ENCODE measurements at places on chromosomes 4 and X.

- DNase-seq, result no peak
Measured at GRCh38 chr4:155565776-155566175, 100.9 kb upstream of the GUCY1A1 start.

DNA sequence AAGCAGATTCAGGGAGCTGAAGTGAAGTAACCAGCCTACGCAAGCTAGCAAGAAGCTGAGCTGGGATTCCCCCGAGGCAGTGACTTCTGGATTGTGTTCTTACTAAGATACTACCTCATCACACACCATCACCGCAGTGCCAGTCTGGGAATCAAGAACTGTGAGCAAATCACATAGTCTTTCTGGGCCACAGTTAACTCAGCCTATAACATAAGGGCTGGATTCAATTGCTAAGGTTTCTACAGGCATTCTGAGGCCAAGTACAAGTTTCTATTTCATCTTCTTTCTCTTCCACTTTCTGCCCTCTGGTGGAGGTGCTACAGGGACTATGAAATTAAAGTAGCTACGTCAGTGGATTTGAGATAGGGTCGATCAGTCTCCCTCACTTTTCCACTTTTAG, 1.4 kb upstream of the CORIN start:
- peak; percentile 41 for DNase-seq

- no peak for DNase-seq
Measured at GRCh38 chr4:25654031-25654970, 1.4 kb upstream of the SLC34A2 start.

DNA sequence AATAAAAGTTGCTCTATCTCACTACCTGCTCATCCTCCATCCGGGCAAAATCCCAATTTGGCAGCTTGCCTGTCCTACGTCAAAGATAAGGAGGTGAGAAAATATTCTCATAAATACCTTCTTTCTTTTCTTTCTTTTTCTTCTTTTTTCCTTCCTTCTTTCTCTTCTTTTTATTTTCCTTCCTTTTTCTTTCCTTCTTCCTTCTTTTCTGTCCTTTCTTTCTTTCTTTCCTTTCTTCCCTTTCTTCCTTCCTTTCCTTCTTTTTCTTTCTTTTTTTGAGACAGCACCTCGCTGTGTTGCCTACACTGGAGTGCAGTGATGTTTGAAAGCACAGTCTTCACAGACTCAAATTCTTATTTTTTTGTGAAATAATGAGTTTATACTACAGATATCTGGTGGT, 38.6 kb upstream of the NKAP start:
- no peak for DNase-seq

- DNase-seq, result no peak
Measured at GRCh38 chr4:7759635-7760034, 180.0 kb downstream of the AFAP1 start.

GRCh38 chr4:152430507-152430906, 105.4 kb downstream of the FBXW7 start:
- DNase-seq, result no peak

- DNase-seq, result no peak
Measured at GRCh38 chr4:85067342-85067741, 100.9 kb upstream of the WDFY3 start.

DNA sequence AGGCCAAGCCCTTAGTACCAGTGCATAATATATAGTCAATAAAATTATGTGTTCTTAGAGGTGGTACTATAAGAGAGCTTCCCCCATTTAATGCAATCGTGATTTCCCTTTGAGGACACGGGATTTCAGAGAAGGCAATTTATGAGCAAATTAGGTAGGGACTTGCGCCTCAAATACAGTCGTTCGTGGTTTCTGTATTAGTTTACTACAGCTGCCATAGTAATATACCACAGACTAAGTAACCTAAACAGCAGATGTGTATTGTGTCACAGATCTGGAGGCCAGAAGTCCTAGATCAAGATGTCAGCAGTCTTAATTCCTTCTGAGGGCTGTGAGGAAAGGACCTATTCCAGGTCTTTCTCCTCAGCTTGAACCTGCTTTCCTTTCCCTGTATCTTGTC, 1.5 kb upstream of the PUDP start:
- DNase-seq, result no peak

DNA sequence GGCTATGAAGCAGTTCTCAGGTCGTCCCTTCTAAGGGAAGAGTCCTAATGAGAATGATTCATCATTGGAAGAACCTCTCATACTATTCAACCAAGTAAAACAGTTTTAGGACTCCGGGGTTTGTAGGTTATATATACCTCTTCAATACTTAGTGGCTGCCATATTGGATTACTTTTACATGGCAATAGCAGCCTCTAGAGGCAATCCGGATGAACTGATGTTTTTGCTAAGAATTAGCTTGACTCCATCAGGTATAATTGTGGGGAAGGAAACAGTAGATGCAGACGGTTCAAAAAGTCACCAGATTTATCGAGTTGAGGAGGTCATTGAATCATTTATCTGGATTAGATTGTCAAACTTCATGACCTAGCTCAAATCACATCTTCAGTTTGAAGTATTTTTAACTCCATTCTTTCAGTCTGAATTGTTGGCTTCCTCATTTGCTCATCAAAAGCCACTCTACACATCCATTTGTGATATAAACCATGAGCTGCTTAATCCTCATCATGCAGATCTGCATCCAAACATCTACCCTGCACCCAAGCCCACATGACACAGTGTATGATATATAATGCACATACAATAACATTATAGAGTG, 28.4 kb downstream of the GUCY1B1 start:
- DNase-seq, result peak; percentile 80

GRCh38 chr4:38989487-38989886, 42.7 kb downstream of the TMEM156 start:
- no peak for DNase-seq

DNA sequence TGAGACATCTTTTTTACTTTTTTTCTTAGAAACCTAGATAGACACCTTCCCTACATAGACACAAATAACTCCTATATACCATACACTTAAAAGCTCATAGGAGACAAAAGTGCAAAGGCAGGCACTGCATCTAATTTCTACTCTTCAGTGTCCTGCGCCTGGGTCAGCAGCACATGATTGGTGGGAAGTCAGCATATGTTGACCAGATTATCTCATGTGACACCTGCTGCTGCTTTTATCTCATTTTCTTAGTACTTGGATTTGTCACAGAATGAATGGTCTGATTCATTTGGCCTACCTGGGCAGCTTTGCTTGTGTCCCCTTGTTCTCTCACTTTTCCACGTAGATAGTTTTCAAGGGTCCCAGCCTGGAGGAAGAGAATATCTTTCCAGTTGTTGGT, 24.9 kb upstream of the LNX1 start:
- DNase-seq, result no peak

DNA sequence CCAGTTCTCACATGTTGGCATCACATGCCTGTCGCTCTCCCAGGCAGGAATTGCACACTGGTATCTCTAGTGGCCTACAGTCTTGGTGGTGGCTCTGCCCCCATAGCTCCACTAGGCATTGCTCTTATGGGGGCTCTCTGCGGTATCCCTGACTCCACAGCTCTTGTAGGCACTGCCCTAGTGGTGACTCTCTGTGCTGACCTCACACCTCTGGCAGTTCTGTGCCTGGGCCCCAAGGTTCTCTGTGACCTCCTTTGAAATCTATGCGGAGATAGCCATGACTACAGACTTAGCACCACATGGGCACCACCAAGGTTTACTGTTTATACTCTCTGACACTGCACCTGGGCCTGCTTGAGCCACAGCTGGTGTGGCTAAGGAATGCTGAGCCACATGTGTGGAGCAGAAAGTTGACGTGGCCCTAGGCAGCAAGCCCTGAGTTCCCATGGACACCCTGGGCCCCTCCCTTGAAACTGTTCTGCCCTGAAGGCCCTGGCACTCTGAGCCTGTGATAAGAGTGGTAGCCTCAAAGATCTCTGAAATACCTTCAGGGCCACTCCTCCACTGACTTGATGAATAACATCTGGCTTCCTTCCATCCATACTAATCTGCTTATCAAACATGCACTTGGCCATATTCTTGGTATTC, 8.0 kb downstream of the SLC9B1 start:
- DNase-seq, result peak; percentile 30

- peak; percentile 28 for DNase-seq
Measured at GRCh38 chrX:1592470-1593142, 1.2 kb downstream of the AKAP17A start.

DNA sequence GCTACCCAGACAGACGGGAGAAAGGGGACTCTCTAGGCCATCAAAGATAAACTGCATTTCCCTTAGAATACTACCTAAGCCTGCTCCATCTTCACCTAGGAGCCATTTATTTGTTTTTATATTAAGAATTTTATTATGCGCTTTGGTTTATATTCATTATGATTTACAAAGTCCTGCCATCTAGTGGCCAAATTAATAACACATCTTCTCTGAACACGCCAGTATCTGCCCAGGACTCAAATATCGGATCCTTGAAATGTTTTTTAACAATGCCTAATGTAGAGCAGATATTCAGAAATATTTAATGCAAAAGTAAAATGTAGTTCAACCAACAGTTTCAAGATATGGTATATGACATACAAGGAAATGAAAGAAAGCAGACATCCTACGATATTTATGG, 20.8 kb upstream of the PRPS2 start:
- peak; percentile 27 for DNase-seq

GRCh38 chr4:123163501-123163900, 233.1 kb upstream of the SPRY1 start:
- DNase-seq, result no peak

GRCh38 chr4:150501009-150501727, 80.8 kb upstream of the MAB21L2 start:
- no peak for DNase-seq
